Stimulated activated CD8-positive, alpha-beta memory T cell treated with anti-CD3 and anti-CD28 coated beads, Interleukin-12 subunit alpha, Interleukin-12 subunit beta, amount 100 ng/mL, for 4 hours (primary cell): ENCODE measurements at places on chromosomes 1 and 21.

DNA sequence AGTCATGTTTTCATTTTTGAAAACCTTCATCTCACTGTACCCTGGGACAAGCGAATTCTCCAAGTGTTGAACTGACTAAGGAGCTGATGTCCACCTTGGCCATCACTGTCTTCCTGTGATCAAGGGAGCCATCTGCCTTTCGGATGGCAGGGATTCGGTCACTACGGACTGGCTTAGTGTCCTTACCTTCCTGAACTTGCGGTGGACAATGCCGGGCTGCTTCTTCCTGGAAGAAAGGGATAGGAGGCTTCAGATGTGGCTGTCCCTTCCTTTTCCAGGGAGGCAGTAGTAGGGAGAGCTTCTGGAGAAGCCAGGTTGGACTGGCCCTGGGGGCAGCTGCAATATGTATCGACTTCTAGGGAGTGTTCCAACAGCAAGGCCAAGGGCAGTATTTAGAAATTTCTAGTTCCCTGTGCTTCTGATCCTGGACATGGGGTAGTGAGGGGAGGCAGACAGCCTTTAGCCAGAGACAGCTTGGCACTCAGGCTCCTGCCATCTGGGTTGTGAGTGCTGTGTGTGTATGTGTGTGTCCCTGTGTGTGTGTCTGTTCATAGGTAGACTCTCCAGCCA, 114.6 kb downstream of the IER5 start:
- DNase-seq = no peak

DNA sequence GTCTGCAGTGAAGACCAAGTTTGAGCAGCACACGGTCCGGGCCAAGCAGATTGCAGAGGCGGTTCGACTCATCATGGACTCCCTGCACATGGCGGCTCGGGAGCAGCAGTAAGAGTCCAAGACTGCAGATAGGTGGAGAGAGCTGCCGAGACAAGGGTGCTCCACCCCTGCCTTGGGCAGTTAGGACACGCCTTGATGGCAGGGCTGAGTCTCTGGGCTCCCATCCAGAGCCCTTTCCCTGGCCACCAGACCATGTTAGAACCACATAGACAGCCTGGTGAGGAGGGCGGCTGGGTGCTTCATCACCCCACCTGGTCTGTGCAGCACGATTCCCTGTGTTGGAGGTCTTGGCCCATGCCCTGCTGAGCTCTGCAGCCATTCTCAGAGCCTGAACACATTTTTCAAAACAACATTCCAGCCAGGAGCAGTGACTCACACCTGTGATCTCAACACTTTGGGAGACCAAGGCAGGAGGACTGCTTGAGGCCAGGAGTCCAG, 17.3 kb upstream of the MIIP start:
- no peak for DNase-seq

GRCh38 chr1:31954607-31955283, 16.6 kb upstream of the PTP4A2 start:
- DNase-seq = no peak

- no peak for DNase-seq
Measured at GRCh38 chr1:152398812-152399698, 15.0 kb downstream of the CRNN start.

- DNase-seq = no peak
Measured at GRCh38 chr1:61315011-61315410, 232.7 kb downstream of the NFIA start.

- no peak for DNase-seq
Measured at GRCh38 chr1:182962554-182963115, 9.7 kb upstream of the SHCBP1L start.

DNA sequence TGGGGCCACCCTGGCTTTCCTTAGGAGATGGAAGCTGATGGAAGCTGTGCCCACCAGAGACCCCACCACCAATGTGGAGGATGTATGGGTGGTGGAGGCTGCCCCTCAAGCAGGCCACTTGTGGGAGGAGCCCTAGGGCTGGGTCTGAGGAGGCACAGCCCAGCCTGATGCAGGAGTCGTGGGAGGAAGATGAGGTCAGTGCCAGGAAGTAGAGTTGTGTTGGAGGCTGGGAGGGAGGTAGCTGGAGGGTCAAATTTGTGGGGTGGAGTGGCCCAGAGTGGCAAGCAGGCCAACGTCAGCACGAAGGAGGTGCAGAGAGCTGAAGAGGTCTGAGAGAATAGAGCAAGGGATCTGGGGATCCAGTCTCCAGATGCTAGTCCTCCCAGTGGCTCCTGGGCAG, 119.0 kb upstream of the USP24 start:
- DNase-seq = no peak

- DNase-seq = no peak
Measured at GRCh38 chr1:8456991-8457390, 139.1 kb downstream of the SLC45A1 start.
